ENCODE measurements at places on chromosomes 11 and 22. TPM values are rescaled to one million over a fixed set of nuclear protein-coding genes. Genes with fewer than 3 reads are reported as not detected.

DNA sequence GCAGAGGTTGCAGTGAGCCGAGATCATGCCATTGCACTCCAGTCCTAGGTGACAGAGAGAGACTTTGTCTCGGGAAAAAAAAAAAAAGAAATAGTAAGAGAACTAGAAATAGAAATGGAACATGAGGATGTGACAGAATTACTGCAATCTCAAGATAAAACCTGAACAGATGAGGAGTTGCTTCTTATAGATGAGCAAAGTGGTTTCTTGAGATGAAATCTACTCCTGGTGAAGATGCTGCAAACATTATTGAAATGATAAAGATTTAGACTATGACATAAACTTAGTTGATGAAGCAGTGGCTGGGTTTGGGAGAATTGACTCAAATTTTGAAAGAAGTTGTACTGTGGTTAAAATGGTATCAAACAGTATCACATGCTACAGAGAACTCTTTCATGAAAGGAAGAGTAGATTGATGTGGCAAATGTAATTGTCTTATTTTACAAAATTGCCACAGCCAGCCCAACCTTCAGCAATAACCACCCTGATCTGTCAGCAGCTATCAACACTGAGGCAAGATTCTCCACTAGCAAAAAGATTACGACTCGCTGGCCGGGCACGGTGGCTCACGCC is 13.7 kb downstream of the XNDC1N start:
- no peaks in the 10 kb centered on the region for H3K36me3 ChIP-seq
- H3K4me1 ChIP-seq = no peaks in the 10 kb centered on the region
- H3K4me3 ChIP-seq = no peak overlapping the region
- DNase-seq = no peak

GRCh38 chr11:27234961-27235360 is 128.1 kb downstream of the CCDC34 start:
- H3K27me3 ChIP-seq = no peaks in the 10 kb centered on the region
- H3K27ac ChIP-seq = no peak overlapping the region
- H3K4me1 ChIP-seq = no peaks in the 10 kb centered on the region
- no peak overlapping the region for H3K4me3 ChIP-seq

DNA sequence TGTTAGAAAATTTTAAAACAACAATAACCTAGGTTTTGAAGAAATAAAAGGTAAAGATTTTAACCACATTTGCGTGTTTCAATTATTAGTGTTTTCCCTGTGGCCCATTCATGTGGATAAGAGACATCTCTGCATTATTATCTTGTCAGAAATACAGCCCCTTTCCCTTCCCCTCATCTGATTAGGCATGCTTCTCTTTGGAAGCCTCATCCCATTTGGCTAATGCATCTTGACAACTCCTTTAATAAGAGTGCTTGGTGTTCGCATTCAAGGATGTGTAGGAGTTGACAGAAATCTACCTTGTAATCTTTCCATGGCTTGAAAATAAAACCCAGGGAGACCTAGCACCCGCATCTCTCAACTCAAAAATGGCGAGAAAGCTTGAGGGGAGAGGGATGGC is 635.5 kb downstream of the NTM start:
- H3K4me3 ChIP-seq = no peak overlapping the region
- no peaks in the 10 kb centered on the region for H3K27me3 ChIP-seq
- no peak for DNase-seq
- no peak overlapping the region for H3K27ac ChIP-seq

DNA sequence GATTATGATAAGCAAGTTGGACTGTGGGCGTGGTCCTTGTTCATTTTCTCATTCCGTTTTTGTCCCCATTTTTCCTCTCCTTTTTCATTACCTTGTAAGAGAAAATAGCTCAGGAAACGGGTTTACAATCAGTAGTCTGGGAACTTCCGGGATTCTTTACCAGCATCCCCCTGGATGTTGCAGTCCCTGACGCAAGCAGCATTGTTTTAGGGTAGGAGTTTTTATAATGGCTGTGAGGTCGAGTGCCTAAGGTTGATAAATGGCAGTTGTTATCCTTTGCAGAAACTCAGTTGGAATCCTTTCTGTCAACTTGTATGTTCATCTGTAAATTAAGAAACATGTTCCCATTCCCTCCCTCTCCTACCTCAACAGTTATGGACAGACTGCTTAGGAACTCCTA is 68.3 kb downstream of the ARHGEF12 start:
- H3K4me3 ChIP-seq = no peak overlapping the region
- no peaks in the 10 kb centered on the region for H3K36me3 ChIP-seq
- no peak overlapping the region for H3K27ac ChIP-seq
- H3K4me1 ChIP-seq = peaks cover 3% of the 10 kb centered on the region

DNA sequence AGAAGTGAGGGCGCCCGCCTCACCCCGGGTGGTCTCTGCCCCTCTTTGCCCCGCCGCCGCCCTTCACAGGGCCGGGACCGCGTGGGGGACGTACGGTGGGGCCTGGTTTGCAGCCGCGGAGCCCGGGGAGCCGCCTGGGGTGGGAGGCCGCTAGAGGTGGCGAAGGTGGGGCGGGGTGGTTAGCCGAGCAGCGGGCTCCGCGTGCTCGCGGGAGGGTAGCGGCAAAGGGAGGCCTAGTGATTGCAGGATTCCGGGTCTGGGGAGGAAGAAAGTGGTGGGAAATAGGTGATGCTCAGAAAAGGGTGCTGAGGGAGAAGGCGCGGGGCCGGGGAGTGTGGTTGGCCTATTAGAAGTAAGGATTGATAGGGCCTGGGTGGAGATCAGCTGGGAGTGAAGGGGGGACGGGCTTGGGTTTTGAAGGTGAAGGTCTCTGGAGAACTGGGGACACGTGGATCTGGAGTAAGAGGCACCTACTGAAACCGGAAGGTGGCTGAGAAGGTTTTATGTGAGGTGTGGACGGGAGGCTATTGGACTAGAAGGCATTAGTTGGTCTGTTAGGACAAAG is 571 bp downstream of the FAR1 start:
- no peaks in the 10 kb centered on the region for H3K27me3 ChIP-seq
- no peaks in the 10 kb centered on the region for H3K36me3 ChIP-seq
- H3K4me1 ChIP-seq = peaks cover 6% of the 10 kb centered on the region
- DNase-seq = no peak
- H3K27ac ChIP-seq = 0 out of 2 replicates have a peak overlapping the region, but pooled peaks have one; percentile 17

DNA sequence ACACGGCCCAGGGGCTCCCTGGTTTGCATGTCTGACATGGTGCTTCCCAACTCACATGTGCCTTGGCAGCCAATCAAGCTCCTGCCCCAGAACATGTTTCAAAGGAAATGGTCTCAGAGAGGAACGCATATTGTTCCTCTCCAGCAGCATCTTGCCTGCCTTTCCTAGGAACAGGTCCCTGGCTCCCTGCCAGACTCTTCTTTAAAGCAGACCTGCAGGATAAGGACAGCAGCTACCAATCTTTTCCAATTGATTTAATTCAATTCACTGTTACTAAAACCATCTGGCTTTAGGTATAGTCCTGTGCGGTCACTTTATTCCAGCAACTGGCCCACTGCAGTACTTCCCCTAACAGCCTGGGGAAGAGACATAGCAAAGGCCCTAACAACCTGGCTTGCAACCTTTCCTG is 79.9 kb downstream of the AMBRA1 start:
- H3K4me1 ChIP-seq = 0 out of 2 replicates have a peak, but pooled peaks cover 4% of the 10 kb centered on the region
- DNase-seq = no peak
- no peaks in the 10 kb centered on the region for H3K27me3 ChIP-seq
- H3K4me3 ChIP-seq = no peak overlapping the region
- no peaks in the 10 kb centered on the region for H3K36me3 ChIP-seq

DNA sequence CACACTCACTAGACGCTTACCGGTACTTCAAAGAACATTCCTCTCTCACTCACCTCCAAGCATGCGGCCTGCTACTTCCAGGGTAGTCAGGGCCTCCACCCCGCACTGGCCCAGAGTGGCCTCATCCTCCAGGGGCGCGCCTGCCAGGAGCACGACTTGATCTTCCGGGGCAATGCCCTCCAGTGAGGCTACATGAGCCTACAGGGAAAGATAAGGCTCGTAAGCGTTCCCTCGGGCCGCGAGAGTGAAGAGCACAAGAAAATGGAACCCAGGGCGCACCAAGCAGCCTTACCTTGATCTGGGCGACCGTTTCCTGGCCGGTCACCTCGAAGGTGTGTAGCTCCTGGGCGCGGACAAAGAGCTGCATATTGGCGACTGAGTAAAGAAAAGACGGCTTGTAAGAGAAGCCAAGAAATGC is 478 bp downstream of the FAU start:
- no peak for DNase-seq
- H3K36me3 ChIP-seq = peaks cover 15% of the 10 kb centered on the region
- no peaks in the 10 kb centered on the region for H3K27me3 ChIP-seq
- H3K4me1 ChIP-seq = no peaks in the 10 kb centered on the region

GRCh38 chr22:43275545-43276317 is 67.4 kb downstream of the SCUBE1 start:
- no peaks in the 10 kb centered on the region for H3K27me3 ChIP-seq
- no peaks in the 10 kb centered on the region for H3K36me3 ChIP-seq
- peaks cover 3% of the 10 kb centered on the region for H3K4me1 ChIP-seq

DNA sequence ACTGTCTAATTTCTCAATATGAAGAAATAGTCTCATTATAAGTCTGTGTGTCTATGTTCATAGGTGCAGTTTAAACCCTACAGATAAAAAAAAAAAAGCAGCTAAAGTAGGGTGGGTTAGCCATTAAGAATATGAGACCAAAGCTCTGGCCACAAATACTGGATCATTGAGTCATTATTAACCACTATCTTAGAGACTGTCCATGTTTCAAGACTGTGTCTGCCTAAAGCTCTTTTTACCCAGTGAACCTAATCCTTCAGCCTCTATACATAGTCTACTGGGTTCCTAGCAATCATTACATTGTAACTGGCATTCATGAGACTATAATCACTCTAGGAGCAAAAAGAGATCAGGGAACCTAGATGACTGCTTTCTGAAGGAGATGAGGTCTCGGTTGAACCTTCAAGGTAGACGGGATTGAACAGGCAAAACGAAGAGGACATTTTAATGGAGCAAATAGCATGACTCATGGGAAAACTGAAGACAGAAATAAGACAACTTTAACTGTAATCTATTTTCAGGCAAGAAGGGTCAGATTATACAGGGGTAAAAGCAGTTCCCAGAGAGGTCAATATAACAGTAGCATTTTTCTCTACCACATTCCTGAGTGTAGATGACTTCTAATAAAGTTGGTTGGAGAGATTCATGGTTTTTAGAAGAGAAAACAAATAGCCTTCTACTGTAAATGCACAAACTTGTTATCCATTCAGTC is 64.0 kb upstream of the FIBIN start:
- DNase-seq = no peak
- H3K27me3 ChIP-seq = no peaks in the 10 kb centered on the region
- H3K36me3 ChIP-seq = no peaks in the 10 kb centered on the region
- no peak overlapping the region for H3K4me3 ChIP-seq
- H3K27ac ChIP-seq = no peak overlapping the region
- peaks cover 4% of the 10 kb centered on the region for H3K4me1 ChIP-seq

DNA sequence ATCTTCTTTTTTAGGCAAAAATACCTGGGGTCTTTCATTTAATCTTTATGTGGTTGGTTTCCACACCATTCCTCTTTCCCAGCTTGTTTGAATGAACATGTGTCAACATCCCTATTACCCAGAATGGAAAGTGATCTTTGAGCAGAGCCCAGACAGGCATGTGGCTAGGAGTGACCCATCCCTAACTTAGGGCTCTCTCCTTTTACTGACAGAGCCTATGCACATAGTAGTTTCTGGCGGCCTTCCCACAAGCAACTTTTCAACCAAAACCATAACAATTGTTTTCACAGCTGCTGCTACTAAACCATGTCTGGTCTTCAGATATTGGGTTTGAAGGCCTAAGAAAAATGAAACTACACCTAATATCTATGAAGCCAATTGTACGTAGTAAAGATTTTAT is 107.5 kb downstream of the TENM4 start:
- no peak overlapping the region for H3K4me3 ChIP-seq
- no peak for DNase-seq
- H3K27me3 ChIP-seq = no peaks in the 10 kb centered on the region
- no peaks in the 10 kb centered on the region for H3K36me3 ChIP-seq
- peaks cover 10% of the 10 kb centered on the region for H3K4me1 ChIP-seq

GRCh38 chr11:65311170-65311678 is 3.4 kb upstream of the CDC42EP2 start:
- no peak for DNase-seq
- H3K27me3 ChIP-seq = no peaks in the 10 kb centered on the region
- H3K27ac ChIP-seq = no peak overlapping the region
- no peak overlapping the region for H3K4me3 ChIP-seq
- no peaks in the 10 kb centered on the region for H3K4me1 ChIP-seq

DNA sequence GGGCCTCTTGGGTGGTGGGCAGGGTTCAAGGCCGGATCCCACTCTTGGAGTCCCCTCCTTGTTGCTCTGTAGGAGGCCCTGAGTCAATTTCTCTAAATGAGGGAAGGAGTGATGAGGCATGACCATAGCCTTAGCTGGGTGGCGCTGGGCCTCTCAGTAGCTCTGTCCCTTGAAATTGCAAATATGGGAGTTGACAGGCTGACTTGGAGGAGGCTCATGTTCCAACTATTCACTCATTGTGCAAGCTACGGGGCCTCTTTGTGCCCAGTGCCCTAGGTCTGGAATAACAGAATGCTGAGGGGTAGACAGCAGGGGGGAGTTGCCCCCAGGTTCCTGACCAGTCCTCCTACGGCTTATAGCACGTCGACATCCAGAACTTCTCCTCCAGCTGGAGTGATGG is 8.0 kb downstream of the SELENOM start:
- H3K4me1 ChIP-seq = peaks cover 9% of the 10 kb centered on the region
- H3K36me3 ChIP-seq = no peaks in the 10 kb centered on the region
- no peaks in the 10 kb centered on the region for H3K27me3 ChIP-seq

GRCh38 chr11:2387266-2387987 is 10.3 kb downstream of the CD81 start:
- H3K27ac ChIP-seq = no peak overlapping the region
- DNase-seq = no peak
- H3K4me3 ChIP-seq = no peak overlapping the region
- no peaks in the 10 kb centered on the region for H3K36me3 ChIP-seq
- H3K27me3 ChIP-seq = no peaks in the 10 kb centered on the region
- H3K4me1 ChIP-seq = no peaks in the 10 kb centered on the region

- no peaks in the 10 kb centered on the region for H3K4me1 ChIP-seq
- DNase-seq = no peak
- H3K27me3 ChIP-seq = no peaks in the 10 kb centered on the region
- H3K4me3 ChIP-seq = no peak overlapping the region
These were observed 67.8 kb upstream of the ADORA2A start for GRCh38 chr22:24359452-24360120.

DNA sequence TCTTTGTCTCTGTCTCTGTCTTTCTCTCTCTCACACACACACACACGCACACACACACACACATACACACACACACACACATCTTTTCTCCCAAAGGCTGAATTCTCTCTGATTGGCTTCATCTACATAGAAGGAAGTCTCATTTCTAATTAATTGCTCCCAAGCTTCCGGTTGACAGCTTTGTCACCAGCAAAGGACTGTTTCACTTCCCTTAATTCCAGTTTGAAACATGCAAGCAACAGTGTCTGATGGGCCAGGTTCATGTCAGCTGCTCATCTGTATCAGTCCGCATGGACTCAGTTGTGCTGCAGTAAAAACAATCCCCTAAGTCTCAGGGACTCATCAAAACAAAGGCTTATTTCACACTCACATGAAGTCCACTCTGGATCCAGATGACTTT is 16.2 kb upstream of the PVALB start:
- no peak for DNase-seq
- H3K4me3 ChIP-seq = no peak overlapping the region
- no peak overlapping the region for H3K27ac ChIP-seq
- H3K4me1 ChIP-seq = no peaks in the 10 kb centered on the region

TRIOBP gene
- total RNA-seq = 27.3 TPM

RCOR2 gene
- total RNA-seq = 80.1 TPM

C11orf71 gene
- total RNA-seq = 5.4 TPM

HEPN1 gene
- not detected for total RNA-seq

ROBO4 gene
- not detected for total RNA-seq

RIMBP3B gene
- 0.19 TPM for total RNA-seq

SLC35C1 gene
- total RNA-seq = 10.6 TPM
